A549 treated with DMSO at 1 μM for 4 hours (cell line): ENCODE measurements at places on chromosomes 3 and 15. TPM values are rescaled to one million over a fixed set of nuclear protein-coding genes. Genes with fewer than 3 reads are reported as not detected.

IGDCC3 gene
- total RNA-seq: 0.05 to 0.21 TPM (median 0.12 TPM) in 4 of 5 replicates, not detected in the other

OR5H2 gene
- total RNA-seq: not detected in 5 replicates

IGSF11 gene
- total RNA-seq: 4.7 to 5.5 TPM (median 5.0 TPM) in 5 replicates

AGTR1 gene
- 0.44 to 0.61 TPM (median 0.48 TPM) in 5 replicates for total RNA-seq

HESX1 gene
- total RNA-seq: 0.09 to 0.27 TPM (median 0.25 TPM) in 5 replicates

LRRC31 gene
- total RNA-seq: 0.05 TPM in 1 of 5 replicates, not detected in the others

TMCO5A gene
- not detected in 5 replicates for total RNA-seq

PPP1R14D gene
- total RNA-seq: 0.19 to 0.35 TPM (median 0.28 TPM) in 3 of 5 replicates, not detected in the others

SLC28A2 gene
- total RNA-seq: not detected in 5 replicates

FBLN2 gene
- total RNA-seq: 1.5 to 2.8 TPM (median 2.3 TPM) in 5 replicates

TRANK1 gene
- 1.5 to 2.0 TPM (median 1.8 TPM) in 5 replicates for total RNA-seq

CHRD gene
- 0.10 to 0.17 TPM (median 0.16 TPM) in 5 replicates for total RNA-seq

C3orf22 gene
- not detected in 5 replicates for total RNA-seq

GOLGA6A gene
- 0.07 to 0.16 TPM in 2 of 5 replicates, not detected in the others for total RNA-seq

LRRC3B gene
- not detected in 5 replicates for total RNA-seq

OSTN gene
- not detected in 5 replicates for total RNA-seq
